ENCODE measurements at places on chromosomes 16 and 17.

DNA sequence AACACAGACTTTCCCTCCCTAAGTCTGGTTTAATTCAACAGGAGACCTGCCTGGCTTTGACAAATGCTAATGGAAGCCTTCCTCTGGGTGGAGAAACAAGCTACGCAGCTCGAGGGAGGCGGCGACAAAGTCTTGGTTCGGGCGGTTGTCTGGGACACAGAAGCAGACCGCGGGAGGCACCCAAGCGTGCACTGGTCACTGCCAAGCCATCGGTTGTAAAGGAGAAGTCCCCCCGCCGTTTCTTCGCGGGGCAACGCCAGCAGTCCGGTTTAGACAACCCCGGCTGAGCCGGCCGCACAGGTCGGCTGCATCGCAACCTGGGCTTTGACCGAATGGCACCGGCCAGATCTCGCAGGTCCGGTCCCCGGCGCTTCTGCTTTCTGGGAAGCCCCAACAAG lies 586 bp downstream of the GLYR1 start:
- no peak for DNase-seq

DNA sequence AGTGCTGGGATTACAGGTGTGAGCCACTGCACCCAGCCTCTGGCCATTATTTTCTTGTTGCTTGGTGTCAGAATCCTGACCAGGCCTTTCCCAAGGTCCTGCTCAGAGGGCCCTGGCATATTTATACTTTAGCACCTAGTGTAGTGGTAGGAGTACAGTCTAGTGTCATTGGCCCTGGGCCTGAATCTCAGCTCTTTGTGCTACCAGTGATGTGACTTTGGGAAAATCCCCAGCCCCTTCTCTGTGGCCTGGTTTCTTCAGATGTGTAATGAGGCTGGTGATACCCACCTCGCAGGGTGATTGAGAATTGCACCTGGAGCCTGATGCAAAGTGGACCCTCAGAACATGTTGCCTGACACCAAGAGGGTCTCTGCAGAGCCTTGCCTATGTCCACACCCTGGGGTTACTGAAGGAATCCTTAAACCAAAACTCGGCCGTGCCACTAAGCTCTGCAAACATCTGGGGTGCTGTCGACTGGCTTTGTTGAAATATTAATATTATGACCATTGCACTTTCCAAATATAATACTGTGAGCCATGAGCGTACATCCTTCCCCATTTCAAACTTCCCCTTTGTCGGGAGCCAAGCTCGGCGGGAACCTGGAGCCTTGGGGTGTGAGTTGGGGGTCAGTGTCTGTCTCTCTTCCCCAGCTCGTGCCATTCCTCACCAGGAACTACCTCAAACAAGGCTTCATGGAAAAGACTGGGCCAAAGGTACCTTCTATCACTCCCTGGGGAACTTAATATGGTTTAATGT lies 18.0 kb upstream of the RNF135 start:
- DNase-seq: no peak

DNA sequence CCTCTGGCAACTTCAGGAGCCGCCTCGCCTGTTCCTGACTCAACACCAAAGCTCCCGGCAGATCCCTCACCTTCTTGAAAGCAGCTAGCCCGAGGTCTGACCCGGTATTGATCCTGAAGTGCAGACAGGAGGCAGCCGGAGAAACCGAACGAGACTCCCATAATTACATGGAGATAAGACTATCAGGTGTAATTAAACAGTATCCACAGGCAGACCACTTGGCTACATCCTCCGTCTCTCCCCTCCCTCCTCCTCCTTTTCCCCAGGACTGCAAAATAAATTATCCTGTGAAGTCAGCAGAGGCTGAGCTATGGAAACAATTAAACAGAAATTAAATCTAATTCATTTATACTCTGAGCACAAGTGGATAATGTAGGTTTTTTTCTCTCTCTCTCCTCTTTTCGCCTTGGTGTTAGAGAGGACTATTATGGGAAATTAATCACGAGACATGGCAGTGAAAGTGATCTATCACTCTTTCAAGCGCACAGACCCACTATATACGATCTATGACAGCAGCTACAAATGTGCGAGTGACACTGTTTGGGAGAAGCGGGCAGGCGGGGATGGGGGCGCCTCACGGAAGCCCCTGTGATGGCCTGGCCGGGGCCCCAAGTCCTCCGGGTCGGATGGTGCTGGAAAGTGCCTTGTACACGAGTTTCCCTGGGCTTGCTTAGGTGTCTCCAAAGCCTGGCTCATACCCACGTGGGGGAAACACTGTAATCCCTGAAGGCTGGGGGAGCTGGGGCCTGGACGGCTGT lies 92.8 kb downstream of the RBFOX3 start:
- DNase-seq: no peak

DNA sequence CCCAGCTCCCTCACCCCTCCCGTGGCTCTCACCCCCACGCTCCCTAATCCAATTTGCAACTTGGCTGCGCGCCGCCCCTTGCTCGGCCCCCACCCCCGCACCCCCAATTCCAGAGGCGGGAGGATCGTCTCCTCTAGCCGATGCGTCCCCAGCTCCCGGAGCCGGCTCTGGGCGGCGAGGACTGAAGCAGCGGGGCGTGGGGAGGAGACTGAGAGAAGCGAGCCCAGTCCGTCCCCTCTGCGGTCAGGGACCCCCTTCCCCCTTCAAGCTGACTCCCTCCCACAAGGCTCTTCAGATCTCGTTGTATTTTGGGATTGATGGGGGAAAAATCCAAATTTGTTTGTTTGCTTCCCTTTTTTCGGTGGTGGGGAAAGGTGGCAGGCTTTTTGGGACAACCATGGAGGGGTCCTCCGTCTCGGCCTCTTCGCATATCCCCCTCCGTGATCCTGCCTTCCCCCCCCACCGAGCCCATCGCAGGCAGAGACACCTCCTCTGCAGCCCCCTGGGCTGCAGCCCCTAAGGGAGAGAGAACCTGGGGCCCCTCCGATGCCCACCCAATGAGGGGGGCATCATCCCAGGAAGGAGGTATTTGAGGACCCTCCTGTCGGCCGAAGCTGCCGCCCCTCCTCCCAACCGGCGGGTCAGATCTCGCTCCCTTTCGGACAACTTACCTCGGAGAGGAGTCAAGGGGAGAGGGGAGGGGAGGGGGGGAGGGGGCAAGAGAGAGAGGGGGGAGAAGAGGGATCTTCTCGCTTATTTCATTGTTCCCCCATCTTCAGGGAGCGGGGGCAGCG lies 466 bp downstream of the NEUROD2 start:
- DNase-seq: no peak

DNA sequence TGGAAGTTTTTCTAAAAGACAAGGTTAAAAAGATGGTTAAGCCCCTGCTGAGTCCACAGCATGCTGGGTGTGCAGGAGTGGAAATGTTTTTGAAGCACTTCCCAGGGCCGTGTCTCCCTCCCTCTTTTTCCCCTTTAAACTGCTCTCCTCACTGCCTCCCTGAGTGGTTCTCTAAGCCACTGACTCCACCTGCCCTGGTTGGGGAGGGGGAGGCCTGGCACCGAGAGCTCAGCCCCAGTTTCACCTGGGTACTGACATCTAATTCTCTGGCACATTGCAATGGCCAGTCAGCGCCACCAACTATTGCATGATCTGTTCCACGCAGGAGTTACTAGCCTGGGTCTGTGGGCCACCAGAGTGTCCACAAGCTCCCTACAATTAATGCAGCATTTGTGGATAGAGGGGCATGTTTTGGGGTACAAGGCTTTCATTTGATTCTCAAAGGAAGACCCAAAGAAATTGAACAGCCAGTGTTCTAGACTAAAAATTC lies 22.7 kb downstream of the MPP3 start:
- no peak for DNase-seq

DNA sequence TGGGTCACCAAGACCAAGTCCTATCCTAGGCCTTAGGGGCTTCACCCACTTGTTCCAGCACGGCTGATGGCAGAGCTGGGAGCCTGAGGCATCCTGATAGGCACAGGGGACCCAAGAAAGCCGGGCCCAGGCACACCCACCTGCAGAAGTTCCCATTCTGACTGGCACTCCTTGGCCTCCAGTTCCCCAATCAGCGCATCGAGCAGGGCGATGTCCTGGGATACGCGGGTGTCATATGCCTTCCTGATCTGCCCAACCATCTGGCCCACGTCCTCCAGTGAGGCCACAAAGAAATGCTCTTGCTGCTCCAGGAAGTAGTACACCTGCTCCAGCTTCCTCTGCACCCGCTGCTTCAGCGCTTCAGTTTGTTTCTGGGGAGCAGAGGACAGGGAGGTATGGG lies 9.6 kb downstream of the MEFV start:
- no peak for DNase-seq

DNA sequence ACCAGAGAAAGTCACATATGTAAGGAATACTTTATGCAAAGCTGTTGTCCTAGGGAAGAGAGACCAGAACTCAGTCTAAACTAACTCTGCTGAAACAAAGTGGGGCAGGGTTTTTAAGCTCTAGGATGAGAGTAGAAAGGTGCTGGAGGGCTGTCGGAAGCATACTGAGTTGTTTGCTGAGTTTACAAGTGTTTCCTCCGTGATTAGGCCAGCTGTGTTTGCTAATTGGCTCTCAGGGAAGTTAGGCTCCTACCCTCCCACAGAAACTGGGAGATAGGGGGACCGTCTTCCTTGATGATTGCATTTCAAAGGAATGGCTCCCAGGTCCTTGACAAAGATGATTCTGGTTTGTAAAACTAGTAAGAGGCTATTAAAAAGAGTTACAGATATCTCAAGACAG lies 24.4 kb upstream of the CRYM start:
- no peak for DNase-seq

DNA sequence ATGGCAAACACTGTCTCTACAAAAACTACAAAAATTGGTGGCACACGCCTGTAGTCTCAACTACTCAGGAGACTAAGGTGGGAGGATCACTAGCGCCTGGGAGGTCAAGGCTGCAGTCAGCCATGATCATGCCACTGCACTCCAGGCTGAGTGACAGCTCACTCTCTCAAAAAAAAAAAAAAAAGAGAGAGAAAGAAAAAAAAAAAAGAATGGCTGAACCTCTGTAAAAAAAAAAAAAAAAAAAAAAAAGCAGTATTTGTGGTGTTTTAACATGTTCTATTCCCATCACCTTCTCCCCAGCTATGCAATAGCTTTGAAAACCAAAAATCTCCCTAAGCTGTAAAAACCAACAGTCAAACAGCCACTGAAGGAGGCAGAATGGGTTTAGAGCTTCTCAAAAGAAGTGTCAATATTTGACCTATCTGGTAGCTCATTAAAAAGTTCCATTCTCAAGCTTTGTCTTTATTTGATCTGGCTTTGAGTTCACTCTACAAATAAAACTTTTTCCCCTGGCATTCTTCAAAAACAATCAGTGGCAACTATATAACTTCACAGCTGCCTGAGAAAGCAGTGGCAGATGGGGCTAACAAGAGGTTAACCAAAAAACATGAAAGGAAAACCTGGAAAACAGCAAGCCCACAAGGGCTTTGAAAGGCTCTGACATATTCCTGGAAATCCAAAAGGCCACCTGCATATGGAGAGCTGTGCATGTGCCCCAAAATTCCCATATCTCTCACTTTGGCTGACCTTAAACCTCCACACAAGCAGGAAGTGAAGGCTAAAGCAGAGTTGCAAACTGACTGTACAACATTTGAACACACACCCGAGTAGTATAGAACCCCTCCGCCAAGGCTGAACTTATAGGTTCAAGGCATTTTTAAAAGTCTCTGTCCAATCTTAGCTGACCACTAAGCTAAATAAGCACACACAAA lies 36.0 kb downstream of the USP32 start:
- no peak for DNase-seq

DNA sequence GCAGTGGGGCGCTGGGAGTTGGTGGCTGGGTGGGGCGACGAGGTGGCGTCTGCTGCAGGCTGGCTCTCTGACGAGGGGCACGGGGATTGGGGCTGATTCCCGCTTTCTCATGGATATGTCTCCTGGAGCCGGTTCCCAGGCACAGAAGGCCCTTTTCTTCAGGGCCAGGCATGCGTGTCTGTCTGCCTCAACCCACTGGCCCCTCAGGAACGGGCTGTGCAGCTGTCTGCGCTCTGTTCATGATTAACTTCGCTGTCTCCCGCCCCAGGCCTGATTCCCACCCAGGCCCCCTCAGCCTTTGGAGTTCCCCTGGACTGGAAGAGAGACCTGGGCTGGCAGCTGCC lies 53.1 kb downstream of the RAP1GAP2 start:
- no peak for DNase-seq

DNA sequence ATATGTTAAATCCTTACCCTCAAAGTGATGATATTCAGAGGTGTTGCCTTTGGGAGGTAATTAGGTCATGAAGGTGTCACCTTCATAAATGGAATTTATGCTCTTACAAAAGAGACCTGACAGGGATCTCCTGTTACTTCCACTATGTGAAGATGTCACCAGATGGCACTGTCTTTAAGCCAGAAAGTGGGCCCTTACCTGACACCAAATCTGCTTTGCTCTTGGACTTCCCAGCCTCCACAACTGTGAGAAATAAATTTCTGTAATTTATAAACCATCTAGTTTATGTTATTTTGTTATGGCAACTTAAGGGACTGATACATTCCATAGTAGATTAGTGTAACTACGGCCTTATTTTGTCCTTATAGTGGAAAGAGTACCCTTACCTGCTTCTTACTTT lies 358.3 kb upstream of the SALL1 start:
- DNase-seq: no peak

DNA sequence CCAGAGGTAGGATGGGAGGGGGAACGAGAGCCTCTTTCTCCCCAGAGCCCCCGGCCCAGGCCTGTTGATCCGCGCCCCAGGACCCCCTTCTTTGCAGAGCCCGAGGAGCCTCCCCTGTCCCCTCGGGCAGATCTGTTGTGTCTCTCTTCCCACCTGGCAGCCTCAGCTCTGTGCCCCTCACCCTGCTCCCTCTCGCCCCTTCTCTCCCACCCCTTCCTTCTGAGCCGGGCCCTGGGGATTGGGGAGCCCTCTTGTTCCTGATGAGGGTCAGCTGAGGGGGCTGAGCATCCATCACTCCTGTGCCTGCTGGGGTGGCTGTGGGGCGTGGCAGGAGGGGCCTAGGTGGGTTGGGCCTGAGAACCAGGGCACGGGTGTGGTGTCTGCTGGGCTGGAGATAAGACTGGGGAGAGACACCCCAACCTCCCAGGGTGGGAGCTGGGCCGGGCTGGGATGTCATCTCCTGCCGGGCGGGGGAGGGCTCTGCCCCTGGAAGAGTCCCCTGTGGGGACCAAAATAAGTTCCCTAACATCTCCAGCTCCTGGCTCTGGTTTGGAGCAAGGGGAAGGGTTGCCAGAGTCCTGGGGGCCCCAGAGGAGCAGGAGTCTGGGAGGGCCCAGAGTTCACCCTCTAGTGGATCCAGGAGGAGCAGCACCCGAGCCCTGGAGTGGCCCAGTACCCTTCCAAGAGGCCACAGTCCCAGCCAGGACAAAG lies 65.4 kb downstream of the MRC2 start:
- DNase-seq: no peak

GRCh38 chr17:8243827-8244226 lies 4.0 kb downstream of the CTC1 start:
- DNase-seq: no peak

GRCh38 chr16:4514606-4515005 lies 24.0 kb downstream of the CDIP1 start:
- DNase-seq: no peak

- DNase-seq: no peak
Measured at GRCh38 chr17:11551442-11551841, 46.8 kb upstream of the DNAH9 start.

DNA sequence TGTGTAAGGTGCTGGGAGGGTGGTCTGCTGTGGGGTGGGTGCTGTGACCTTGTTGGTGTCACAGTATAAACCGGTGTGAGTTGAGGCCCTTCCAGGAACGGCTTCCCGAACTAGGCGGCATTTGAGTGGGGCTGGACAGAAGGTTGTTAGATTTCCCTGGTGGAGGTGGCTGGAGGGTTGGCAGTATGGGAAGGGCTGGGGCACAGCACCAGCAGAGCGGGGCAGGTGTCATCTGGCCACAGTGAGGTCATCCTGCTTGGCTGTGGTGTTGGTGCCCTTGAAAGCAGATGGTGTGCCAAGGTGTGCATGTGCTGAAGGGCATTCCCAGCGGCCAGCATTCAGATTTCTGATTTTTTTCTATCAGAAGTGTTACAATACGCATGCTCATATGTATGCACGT lies 28.1 kb downstream of the BANP start:
- no peak for DNase-seq
